ENCODE measurements at places on chromosomes 4 and X.

DNA sequence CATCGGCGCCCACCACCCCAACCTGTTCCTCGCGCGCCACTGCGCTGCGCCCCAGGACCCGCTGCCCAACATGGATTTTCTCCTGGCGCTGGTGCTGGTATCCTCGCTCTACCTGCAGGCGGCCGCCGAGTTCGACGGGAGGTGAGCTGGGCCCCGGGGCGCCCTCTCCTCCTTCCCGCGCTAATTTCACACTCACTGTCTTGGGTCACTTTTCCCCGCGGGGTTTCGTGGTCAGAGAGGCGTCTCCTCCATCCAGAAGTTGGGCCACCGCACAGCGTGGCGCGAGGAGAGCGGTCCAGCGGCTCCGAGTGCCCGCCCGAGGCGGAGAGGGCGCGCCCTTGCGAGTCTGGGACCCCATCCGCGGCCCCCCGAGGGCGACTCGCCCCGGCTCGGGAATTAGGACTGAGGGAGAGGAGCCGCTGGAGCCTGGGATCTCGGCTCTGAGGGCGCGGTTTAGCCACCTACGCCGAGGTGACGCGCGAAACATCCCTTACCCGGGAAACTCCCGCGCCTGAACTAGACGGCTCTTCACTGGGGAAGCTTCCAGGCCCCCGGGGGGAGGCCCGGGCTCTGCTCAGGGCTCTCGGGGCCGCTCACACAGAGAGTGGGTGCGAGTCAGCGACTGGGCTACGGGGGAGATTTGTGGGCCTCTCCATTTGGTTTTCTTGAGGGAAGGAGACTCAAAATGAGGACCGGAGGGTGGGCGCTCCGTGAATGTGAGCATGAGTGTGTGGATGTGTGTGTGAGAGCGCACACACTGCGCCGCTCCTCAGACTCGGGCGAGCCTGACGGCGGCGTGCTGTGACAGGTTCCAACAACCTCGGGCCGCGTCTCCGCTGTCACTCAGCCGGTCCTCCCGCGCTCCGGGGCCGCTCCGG is 551 bp downstream of the NPNT start:
- DNase-seq, result peak; percentile 58

DNA sequence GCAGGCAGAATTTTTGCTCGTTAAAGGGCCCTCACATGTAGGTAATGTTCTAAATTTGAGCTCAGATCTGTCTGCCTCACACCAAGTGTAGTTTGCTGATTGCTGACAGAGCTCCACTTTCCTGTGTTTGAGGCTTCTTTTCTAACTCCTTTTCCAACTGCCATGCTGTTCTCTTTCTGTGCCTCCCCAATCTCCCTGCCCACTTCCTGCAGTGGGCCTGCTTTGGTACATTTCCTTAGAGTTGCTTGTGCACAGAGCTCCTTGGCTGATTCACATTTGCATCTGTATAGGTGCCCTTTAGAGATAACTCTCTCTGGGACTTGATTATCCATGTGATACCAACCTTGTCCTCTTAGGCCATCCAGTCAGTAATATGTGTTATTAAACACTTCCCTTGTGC is 4.5 kb downstream of the MED28 start:
- DNase-seq, result no peak

GRCh38 chr4:58090539-58090938 is 980.4 kb upstream of the IGFBP7 start:
- no peak for DNase-seq

- no peak for DNase-seq
Observed at GRCh38 chr4:7691982-7692381, 247.7 kb downstream of the AFAP1 start.

GRCh38 chr4:83552924-83553323 is 17.0 kb downstream of the GPAT3 start:
- DNase-seq, result peak; percentile 83

DNA sequence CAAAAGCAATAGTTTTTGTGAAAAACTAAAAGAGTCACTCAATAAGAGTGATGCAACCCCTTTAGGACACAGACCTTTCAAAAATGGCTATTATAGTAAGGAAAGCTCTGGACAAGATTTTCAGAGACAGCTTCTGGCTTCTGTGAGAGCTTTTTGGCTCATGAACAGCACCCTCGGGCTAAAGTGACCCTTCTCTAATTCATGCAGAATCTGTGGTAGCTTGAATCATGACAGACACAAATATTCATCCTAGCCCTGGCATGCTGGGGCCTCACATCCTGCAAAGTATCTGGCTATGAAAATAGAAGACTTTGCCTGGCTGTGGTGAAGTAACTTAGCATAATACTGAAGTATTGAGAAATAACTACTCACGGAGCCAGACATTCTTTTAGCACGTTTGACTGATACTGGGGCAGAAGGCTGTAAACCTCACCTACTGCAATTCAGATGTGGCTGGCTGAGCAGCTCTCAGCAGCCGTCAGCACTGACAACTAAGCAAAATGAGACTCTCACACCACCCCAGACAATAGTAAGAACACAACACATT is 327.3 kb downstream of the MAPK10 start:
- peak; percentile 92 for DNase-seq
